ENCODE measurements at places on chromosomes 5 and 9.
A peak's percentile ranks its signal among the peaks of the same experiment; 100 is the strongest.

- no peak for DNase-seq
Observed at GRCh38 chr5:176642675-176643490, 4.4 kb upstream of the TSPAN17 start.

- DNase-seq: no peak
Observed at GRCh38 chr5:6581559-6582426, 51.1 kb downstream of the NSUN2 start.

DNA sequence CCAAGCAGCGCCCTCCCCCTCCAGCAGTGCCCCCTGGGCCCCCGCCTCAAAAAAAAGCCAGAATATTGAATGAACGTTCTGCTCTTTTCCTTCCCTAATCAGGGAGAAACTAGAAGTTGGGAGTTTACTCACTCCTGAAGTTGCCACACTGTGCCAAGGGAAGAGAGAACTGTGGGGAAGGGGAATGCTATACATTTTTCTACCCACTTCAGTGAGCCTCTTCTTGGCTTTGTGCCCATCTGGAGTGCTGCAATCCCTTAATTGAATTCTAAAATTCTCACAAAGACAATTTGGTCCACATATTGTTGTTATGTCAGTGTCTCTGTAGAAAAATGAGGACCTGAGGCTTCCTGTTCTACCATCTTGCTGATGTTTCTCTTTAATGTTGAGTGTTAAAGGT, 443.7 kb downstream of the DIRAS2 start:
- no peak for DNase-seq

DNA sequence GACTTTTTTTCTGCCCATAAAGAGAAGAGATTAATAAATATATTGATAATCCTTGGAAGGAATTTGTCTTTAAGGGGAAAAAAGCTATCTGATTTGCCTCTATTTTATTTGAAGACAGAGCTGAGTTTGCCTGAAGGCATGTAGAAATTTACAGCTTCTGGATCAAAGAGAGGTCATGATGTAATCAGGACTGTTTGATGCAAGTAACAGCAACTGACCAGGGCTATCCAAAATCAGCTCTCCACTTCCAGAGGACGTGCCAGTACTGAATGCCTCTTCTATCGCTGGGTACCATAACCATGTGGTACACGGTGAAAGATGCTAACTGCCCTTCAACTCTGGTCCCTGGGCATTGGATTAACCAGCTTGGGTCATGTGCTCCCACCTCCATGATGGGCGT, 90.6 kb downstream of the ZFAND5 start:
- no peak for DNase-seq

GRCh38 chr9:112239284-112239683, 64.2 kb upstream of the SUSD1 start:
- no peak for DNase-seq

DNA sequence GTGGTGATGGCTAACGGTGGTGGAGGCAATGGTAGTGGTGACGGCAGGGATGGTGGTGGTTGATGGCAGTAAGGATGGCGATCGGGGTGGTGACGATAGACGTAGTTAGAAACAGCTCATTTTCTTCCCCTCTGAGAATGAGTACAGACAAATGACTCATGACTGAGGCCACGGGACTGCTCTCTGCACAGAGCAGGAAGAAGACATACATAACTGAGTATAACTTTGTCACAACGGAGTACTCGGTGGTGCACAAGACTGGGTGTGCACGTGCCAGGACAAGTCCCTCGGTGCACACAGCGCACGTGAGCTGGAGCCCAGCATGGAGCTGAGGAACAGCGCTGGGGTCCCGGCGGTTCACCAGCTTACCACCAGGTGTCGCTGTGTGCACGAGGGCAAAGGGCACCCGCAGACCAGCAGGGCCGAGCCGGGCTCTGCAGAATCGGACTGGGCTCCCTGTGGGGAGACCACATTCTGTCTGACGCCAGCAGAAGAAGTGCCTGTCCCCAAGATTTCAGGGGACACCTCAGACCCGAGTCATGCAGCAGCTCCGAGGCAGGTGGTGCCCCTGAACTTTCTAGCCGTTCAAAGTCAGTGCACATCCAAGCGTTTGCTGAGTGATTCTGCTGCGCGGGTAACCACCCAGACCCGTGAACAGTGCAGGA, 188.6 kb downstream of the FSTL4 start:
- DNase-seq: peak; percentile 58

Data from CD4-positive, alpha-beta T cell treated with Interleukin-10 for 1 hour (primary cell).